ENCODE measurements at places on chromosomes 2 and 18. TPM values are rescaled to one million over a fixed set of nuclear protein-coding genes. Genes with fewer than 3 reads are reported as not detected.

The OR6B2 gene
- total RNA-seq: not detected

The HES6 gene
- total RNA-seq: 3.9 TPM

The LOXL3 gene
- 2.4 TPM for total RNA-seq

The ELAC1 gene
- 4.7 TPM for total RNA-seq

The PLCL1 gene
- total RNA-seq: 83.3 TPM

The GALR1 gene
- total RNA-seq: not detected

The MARCO gene
- total RNA-seq: 20.0 TPM

The UGT1A4 gene
- not detected for total RNA-seq

The DAW1 gene
- not detected for total RNA-seq

The TCF23 gene
- 0.09 TPM for total RNA-seq

The CRACDL gene
- total RNA-seq: 1.2 TPM

DNA sequence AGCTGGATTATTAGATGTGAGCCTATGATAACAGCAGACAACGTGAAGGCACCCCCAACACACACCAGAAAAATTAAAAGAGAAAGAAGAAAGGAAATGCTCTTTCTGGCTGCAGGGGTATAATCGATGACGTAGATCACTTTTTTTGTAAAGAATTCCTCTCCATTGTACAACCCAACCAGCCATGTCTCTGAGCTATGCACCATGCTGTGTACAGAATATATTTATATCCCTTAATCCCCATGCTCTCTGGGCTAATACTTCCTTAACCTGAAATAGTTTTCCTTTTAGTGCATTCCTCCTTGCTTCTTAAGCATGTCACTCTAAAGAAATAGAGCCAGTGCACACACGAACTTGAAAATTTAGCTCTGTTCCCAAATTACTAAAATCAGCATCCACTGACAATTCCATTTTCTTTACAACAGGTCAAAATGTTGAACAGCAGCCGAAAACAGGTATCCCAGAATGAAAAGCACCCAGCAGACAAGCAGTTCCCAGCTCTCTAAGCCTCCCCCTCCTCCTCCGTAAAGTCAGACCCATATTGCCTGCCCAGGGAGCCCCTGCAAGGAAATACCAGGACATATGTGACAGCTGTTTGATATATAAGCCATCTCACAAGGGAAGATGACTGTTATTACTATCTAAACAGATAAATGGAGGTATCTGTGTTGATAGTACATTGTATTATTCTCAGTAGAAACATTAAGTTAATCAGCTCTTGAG, 247.4 kb upstream of the RAB6C start:
- no peak for DNase-seq

GRCh38 chr2:74028290-74028689, 43.6 kb downstream of the TET3 start:
- DNase-seq: no peak

- no peak for DNase-seq
Measured at GRCh38 chr18:52582516-52582915, 242.5 kb downstream of the DCC start.

- no peak for DNase-seq
Measured at GRCh38 chr2:129912066-129912820, 67.2 kb upstream of the RAB6C start.

GRCh38 chr2:190500054-190500502, 34.4 kb downstream of the NEMP2 start:
- DNase-seq: no peak

DNA sequence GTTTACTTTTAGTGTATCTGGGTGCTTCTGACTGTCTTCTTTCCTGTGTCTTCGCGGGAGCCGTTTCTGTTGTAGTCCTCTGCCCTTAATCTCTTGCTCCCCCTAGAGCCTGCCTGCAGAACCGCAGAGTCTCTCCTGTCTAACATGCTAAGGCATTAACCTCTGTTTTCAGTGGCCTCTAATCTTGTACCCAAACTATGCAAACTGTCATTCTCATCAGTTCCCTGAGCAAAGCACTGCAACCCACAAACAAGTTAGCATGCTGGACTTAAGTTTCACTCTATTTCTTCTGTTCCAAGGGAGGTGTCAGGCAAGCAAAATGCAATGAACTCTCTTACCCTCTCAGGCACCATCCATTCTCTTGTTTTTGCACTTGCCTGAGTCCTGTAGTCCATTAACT, 138.4 kb downstream of the OTX1 start:
- DNase-seq: no peak

DNA sequence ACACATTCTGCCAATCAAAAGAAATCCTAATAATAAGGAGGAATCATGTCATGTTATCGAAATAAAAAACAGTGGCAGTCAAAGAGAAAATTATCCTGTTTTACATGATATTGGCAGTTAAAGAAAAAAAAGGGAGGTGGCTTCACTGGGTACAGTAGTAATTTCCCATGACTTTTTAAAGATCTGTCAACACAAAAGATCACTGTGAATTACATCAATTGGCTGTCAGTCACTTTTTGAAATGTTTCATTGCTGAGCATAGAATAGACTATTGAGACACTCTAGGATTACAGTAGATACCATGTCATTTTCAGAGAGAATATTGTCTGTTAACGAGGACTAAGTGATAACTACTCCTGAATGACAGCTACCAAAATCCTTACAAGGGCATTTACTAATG, 335.7 kb upstream of the CYP26B1 start:
- DNase-seq: no peak

- no peak for DNase-seq
Measured at GRCh38 chr2:143505542-143505941, 376.3 kb downstream of the ARHGAP15 start.

DNA sequence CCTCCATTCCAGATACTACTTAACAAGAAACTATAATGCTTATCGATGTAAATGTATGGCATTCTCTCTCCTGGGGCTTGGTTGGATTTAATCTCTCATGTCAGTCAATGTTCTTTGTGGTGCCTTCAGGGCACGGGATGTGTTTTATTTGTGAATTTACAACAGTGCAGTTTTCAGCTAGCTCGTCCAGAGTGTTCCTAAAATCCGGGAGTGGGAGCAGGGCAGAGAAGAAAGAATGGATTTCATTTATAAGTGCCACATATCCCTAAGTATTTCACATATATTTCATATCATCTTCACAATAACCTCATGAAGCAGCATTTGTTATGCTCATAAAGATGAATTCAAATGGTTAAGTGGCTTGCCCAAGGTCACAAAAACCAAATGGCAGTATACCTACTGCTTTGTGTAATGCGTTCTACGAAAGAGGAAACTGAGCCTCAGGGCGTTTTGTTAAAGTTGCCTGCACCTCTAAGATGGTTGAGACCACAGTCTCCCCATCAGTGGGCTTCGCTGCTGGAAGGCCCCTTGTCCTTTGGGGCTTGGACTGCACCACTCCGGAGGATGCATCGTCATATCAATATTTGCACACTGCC, 134.7 kb upstream of the MGAT5 start:
- DNase-seq: no peak

GRCh38 chr2:29191817-29192216, 76.6 kb downstream of the CLIP4 start:
- DNase-seq: no peak

DNA sequence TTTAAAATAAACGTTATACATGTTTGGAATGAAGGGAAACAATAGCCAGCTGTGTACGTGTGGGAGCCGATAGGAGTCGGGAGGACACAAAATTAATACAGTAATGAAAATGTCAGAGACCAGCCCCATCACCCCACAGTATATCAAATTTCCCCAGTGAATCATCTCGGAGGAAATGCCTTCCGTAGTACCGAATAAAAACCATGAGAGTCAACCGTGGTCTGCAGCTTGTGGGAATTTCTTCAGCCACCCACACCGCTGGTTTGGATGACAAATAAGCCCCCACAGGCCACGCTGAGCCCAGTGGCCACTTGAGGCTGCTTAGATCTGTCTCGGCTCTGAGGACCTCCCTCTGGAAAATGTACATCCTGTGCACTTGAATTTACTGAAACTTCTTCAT, 133.7 kb downstream of the COL6A3 start:
- no peak for DNase-seq

GRCh38 chr18:74832999-74833398, 235.3 kb downstream of the ZNF407 start:
- no peak for DNase-seq

- DNase-seq: no peak
Measured at GRCh38 chr2:43576981-43577892, 18.6 kb downstream of the THADA start.

DNA sequence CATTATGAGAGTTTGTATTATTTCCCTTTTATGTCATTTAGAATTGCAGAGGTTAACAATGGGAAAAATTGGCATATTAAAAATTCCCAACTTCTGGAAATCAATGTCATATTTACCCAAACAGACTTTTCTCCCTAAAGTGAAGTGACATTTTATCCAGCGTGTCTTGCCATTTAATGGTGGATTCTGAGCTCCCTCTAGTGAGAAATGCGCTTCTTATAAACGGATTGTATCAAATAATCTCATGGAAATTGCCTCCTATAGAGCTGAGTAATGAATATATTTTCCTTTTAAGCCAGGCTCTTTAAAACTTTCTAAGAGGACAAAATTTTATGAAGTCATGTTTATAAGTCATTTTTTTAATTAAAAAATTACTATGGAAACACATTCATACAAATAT, 5.7 kb upstream of the GCFC2 start:
- DNase-seq: no peak

GRCh38 chr18:77077401-77077800, 55.2 kb downstream of the MBP start:
- DNase-seq: no peak

- no peak for DNase-seq
Measured at GRCh38 chr18:2572171-2572569, 813 bp downstream of the NDC80 start.

DNA sequence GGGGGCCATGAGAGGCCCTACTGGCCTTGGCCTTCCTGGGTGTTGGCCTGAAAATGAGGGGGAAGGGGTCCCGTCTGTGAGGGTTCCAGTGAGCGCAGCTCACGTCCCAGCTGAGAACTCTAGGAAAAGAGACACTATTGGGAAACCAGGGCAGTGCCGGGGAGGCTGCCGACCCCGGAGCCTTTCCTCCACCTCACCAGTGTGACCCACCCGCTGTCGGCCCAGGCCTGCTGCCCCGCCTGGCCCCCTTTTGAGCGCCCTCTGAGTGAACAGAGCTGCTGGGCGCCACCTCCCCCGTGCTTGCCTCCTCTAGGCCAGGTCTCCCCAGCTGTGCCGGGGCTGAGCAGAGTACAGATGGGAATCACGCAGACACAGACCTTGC, 17.5 kb upstream of the ARHGEF4 start:
- DNase-seq: no peak

GRCh38 chr2:96534141-96534540, 2.4 kb upstream of the ARID5A start:
- no peak for DNase-seq

DNA sequence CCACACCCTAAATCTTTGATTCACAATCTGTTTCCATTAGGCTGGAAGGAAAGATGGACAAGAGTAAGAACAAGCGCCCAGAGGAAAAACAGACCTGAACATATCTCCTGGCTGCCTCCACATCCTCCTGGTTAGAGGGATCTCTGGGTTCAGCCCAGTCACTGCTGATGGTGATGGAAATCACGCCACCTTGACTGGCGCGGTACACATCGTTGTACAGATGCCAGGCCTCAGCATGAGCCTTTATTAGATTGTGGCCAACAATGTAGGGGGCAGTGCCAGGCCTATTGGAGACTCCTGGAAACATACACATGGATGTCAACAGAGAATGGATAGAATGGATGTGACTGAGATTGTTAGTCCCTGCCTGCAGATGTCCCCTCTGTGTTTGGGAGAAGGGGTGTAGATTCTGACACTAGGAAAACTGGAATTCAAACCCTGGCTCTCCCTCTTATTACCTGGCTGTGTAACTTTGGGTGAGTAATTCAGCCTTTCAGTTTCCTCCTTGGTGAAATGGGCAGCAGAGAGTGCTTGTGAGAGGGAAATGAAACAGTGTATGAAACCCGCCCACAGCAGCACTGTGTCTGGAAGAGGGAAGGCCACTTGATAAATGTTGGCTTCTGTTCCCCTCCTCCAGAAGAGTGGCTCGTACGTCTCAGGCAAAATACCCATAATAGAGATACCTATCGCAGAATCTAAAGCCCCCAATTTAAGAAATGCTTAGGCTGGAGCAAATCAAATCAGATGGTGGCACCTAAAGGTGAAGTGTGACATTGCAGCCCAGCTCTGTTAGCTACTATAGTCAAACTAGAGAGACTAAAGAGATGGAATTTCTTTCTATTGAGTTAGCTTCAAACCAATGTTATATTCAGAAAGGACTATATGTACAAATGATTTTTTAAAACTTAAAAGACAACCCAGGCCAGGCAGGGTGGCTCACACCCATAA, 36.2 kb downstream of the LCT start:
- DNase-seq: no peak

GRCh38 chr2:10554961-10555809, 107.1 kb upstream of the ODC1 start:
- no peak for DNase-seq

DNA sequence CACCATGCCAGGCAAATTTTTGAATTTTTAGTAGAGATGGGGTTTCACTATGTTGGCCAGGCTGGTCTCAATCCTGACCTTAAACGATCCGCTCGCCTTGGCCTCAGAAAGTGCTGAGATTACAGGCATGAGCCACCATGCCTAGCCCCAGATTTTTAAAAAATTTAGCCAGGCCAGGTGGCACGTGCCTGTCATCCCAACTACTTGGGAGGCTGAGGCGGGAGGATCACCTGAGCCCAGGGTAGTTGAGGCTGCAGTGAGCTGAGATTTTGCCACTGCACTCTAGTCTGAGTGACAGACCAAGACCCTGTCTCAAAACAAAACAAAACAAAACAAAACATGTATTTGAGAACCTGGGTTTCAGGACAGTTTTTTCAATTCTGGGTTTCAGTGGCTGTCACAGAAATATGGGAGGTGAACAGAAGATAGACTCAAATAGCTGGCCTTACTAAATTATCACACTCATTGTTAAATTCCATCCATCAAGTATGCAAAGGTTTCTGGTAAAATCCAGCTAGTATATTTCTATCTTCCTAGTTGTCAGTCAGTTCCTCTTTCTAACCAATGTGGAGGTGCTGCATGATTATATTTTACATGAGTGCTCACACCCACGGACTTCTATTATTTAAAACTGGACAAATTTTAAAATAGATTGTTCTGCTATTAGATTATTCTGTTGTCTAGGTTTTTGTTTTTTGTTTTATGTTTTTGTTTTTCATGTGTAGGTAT, 5.4 kb downstream of the ALPG start:
- no peak for DNase-seq

Data from heart right ventricle (tissue), 16 donors.